ENCODE measurements at places on chromosomes 11 and 22.

DNA sequence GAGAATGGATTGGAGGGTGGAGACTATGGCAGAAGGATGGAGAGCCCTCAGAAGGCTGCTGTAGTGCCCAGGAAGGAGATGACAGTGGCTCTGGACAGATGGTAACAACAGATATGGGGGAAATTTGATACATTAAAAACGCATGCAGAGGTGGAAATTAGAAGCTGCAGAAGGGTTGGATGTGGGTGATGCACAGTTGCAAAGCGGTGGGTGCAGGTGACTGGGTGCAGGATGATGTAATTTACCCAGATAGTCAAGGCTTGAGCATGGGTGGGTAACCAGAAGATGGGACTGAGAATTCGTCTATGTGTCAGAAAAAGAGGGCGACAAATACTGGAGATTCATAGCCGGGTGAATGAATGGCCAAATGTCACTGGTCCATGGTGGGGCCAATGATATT lies 570.3 kb downstream of the MN1 start:
- no peak overlapping the region for H3K4me3 ChIP-seq
- DNase-seq = no peak
- no peak overlapping the region for H3K27ac ChIP-seq

GRCh38 chr11:67639438-67639859 lies at the start of gene TBX10:
Gene TBX10, minus strand, starts transcription at chr11:67639763. Its CDS starts 291 bp downstream, at chr11:67639472.
- no peaks in the 10 kb centered on the region for H3K36me3 ChIP-seq
- H3K27me3 ChIP-seq = peaks cover 8% of the 10 kb centered on the region
- no peaks in the 10 kb centered on the region for H3K4me1 ChIP-seq
- no peak within 1 kb of the TSS for H3K4me3 ChIP-seq

GRCh38 chr22:32558681-32559355 lies 84.2 kb downstream of the FBXO7 start:
- no peaks in the 10 kb centered on the region for H3K36me3 ChIP-seq
- DNase-seq = peak; percentile 93
- H3K4me3 ChIP-seq = no peak overlapping the region
- peak overlapping the region; percentile 67 for H3K27ac ChIP-seq
- H3K4me1 ChIP-seq = peaks cover 39% of the 10 kb centered on the region

- no peak overlapping the region for H3K4me3 ChIP-seq
- H3K27ac ChIP-seq = no peak overlapping the region
- no peaks in the 10 kb centered on the region for H3K36me3 ChIP-seq
- H3K27me3 ChIP-seq = peaks cover 16% of the 10 kb centered on the region
- DNase-seq = peak; percentile 59
- no peaks in the 10 kb centered on the region for H3K4me1 ChIP-seq
Measured at GRCh38 chr22:37079668-37080171, 28.2 kb downstream of the KCTD17 start.

- H3K27ac ChIP-seq = no peak overlapping the region
- H3K36me3 ChIP-seq = no peaks in the 10 kb centered on the region
- no peaks in the 10 kb centered on the region for H3K4me1 ChIP-seq
- DNase-seq = no peak
- no peaks in the 10 kb centered on the region for H3K27me3 ChIP-seq
Measured at GRCh38 chr11:116353589-116353988, 419.2 kb downstream of the BUD13 start.

- peak overlapping the region; percentile 55 for H3K4me3 ChIP-seq
- H3K27ac ChIP-seq = no peak overlapping the region
- peaks cover 55% of the 10 kb centered on the region for H3K27me3 ChIP-seq
- DNase-seq = peak; percentile 0
Measured at GRCh38 chr11:115502636-115503082, 1.6 kb downstream of the CADM1 start.

DNA sequence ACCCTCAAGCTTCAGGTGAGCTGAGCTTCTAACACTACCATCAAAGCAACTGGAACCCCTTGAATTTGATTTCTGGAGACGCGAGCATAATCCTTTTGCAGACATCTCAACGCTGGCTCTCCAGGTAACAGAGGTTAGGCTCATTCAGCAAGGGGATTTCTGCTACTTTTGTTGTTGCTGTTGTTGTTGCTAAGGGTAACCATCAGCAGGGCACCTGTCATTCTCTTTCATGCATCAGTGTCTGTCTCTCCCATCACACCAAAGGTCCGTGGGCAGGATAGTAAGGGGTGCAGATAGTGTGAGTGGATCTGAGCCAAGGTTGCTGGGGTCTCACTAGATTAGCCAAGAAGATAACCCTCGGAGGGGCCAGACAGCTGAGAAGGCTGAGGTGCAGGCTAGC lies 90.3 kb downstream of the TP53I11 start:
- H3K27me3 ChIP-seq = no peaks in the 10 kb centered on the region
- peaks cover 15% of the 10 kb centered on the region for H3K4me1 ChIP-seq
- no peak overlapping the region for H3K27ac ChIP-seq
- no peaks in the 10 kb centered on the region for H3K36me3 ChIP-seq
- H3K4me3 ChIP-seq = no peak overlapping the region
- no peak for DNase-seq

- peak; percentile 10 for DNase-seq
- no peak overlapping the region for H3K27ac ChIP-seq
- no peak overlapping the region for H3K4me3 ChIP-seq
- H3K36me3 ChIP-seq = no peaks in the 10 kb centered on the region
- H3K4me1 ChIP-seq = peaks cover 13% of the 10 kb centered on the region
Measured at GRCh38 chr11:32659672-32660071, 76.0 kb downstream of the EIF3M start.

DNA sequence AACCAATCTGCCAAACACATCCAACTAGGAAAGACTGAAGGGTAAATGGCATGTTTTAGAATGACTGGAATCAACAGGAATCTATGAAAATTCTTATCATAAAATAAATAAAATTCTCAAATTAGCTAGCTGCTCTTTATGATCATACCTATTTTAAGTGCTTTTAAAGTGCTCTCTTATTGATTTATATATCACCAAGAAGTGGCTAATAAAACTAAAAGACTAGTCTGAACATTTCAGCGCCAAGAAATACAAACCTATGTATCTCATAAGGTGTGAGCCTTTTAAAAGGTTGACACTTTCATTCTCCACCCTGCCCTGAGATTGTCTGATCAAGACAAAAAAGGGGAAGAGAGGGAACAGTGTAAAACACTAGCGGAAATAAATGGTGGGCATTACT lies 136.8 kb upstream of the ARHGAP42 start:
- H3K4me1 ChIP-seq = no peaks in the 10 kb centered on the region
- peaks cover 33% of the 10 kb centered on the region for H3K27me3 ChIP-seq
- H3K36me3 ChIP-seq = no peaks in the 10 kb centered on the region
- H3K27ac ChIP-seq = no peak overlapping the region

- no peak for DNase-seq
- H3K4me1 ChIP-seq = peaks cover 8% of the 10 kb centered on the region
- peaks cover under 1% of the 10 kb centered on the region for H3K36me3 ChIP-seq
- no peak overlapping the region for H3K27ac ChIP-seq
- no peaks in the 10 kb centered on the region for H3K27me3 ChIP-seq
- no peak overlapping the region for H3K4me3 ChIP-seq
Measured at GRCh38 chr11:35802672-35803071, 140.1 kb downstream of the TRIM44 start.

DNA sequence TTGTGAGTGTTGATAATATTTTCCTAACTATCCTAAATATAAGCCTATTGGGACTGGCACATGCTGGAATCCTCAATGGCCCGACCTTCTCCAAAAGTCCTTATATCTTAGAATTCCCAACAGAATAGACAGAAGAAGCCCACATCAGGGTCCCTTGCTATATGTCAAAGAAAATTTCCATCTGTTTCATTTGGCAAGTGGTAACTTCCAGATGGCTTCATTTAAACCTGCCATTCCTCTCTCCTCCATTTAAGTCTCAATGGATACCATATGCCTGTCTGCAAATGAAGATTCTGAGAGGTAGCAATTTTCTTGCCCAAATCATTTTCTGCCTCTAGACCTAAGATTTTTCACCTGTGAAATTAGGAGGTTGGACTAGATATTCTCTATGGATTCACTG lies 73.1 kb upstream of the KCNA4 start:
- no peak for DNase-seq
- H3K27ac ChIP-seq = no peak overlapping the region
- H3K4me1 ChIP-seq = no peaks in the 10 kb centered on the region
- H3K4me3 ChIP-seq = no peak overlapping the region
- H3K36me3 ChIP-seq = no peaks in the 10 kb centered on the region

- H3K27me3 ChIP-seq = peaks cover 9% of the 10 kb centered on the region
- no peak overlapping the region for H3K4me3 ChIP-seq
- DNase-seq = no peak
- H3K4me1 ChIP-seq = no peaks in the 10 kb centered on the region
- no peaks in the 10 kb centered on the region for H3K36me3 ChIP-seq
Measured at GRCh38 chr22:36743011-36743410, 32.9 kb downstream of the IFT27 start.

DNA sequence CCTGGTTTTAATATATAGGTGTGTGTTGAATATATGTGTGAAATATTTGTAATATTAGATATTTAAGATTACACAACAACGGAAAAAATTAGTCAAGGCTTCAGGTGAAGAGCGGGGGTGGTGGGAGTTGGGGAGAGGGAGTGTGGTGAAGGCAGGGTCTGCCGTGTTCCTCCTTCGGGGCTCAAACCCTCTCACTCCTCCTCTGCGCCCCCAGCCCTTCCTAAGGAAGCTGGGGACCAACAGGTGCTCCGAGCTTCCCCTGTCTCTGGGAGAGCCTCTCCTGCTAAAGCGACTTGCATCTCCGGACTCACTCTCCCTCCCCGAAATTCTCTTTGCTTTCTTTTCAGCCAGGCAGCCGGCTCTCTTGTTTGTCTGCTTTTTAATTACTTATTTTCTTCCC lies 960 bp upstream of the CADM1 start:
- no peak overlapping the region for H3K27ac ChIP-seq
- H3K27me3 ChIP-seq = peaks cover 42% of the 10 kb centered on the region
- peak overlapping the region; percentile 67 for H3K4me3 ChIP-seq
- no peak for DNase-seq

DNA sequence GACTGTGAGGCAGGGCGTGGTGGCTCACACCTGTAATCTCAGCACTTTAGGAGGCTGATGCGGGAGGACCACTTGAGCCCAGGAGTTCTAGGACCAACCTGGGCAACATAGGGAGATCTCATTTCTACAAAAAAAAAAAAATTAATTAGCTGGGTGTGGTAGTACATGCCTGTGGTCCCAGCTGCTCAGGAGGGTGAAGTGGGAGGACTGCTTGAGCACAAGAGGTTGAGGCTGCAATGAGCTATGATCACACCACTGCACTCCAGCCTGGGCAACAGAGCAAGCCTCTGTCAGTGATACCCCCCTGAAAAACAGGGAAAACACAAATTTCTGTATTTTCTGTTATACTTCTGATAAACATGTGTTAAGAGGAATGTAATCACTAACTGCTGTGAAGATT lies 57.8 kb upstream of the ARHGAP32 start:
- H3K4me1 ChIP-seq = peaks cover 46% of the 10 kb centered on the region
- H3K27me3 ChIP-seq = no peaks in the 10 kb centered on the region
- H3K36me3 ChIP-seq = no peaks in the 10 kb centered on the region
- H3K27ac ChIP-seq = peak overlapping the region; percentile 76
- peak; percentile 33 for DNase-seq
- H3K4me3 ChIP-seq = peak overlapping the region; percentile 32

GRCh38 chr22:44738347-44738715 lies 14.0 kb upstream of the ARHGAP8 start:
- peaks cover 3% of the 10 kb centered on the region for H3K27me3 ChIP-seq
- H3K4me1 ChIP-seq = no peaks in the 10 kb centered on the region
- no peak overlapping the region for H3K27ac ChIP-seq
- peak; percentile 56 for DNase-seq
- H3K36me3 ChIP-seq = no peaks in the 10 kb centered on the region
- H3K4me3 ChIP-seq = no peak overlapping the region

DNA sequence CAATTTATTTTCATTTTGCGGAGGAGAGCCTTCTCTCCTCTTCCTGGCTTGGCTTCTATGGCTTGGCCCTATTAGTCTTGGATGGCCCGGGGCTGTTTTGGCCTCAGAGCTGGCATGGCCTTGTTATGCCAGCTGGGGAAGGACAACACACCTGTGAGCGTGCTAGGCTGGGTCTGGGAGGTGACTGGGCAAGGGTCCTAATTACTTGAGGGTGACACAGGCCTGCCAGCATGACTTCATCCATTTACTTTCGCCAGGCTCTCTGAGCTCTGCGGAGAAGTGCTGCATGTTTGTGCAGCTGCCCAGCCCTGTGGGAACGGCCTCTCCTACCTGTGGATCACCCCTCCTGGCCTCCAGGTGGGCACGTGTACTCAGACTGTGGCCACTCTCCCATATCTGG lies 153.6 kb downstream of the SNX19 start:
- no peak for DNase-seq
- no peak overlapping the region for H3K4me3 ChIP-seq
- H3K36me3 ChIP-seq = no peaks in the 10 kb centered on the region
- peaks cover 10% of the 10 kb centered on the region for H3K27me3 ChIP-seq
- peaks cover 21% of the 10 kb centered on the region for H3K4me1 ChIP-seq

DNA sequence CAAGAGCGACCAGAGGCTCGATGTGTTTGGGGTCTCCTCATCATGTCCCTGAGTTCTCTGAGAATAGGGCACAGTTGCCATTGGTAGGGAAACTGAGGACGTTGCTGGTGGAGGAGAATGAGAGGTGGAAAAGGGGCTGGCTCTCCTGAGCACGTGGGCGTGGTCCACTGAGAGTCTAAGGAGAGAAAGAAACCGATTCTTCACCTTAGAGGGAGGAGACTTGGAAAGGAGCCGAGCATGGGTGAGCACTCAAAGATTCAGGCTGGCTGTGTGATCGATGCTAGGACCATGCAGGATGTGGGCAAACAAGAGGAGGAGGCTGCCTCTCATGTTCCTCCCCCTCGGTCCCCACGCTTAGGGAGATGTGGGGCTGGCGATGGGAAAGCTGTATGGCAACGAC lies 19.8 kb upstream of the TLCD5 start:
- H3K4me1 ChIP-seq = peaks cover 16% of the 10 kb centered on the region
- H3K4me3 ChIP-seq = no peak overlapping the region
- no peak for DNase-seq
- no peak overlapping the region for H3K27ac ChIP-seq
- no peaks in the 10 kb centered on the region for H3K36me3 ChIP-seq

- peaks cover 19% of the 10 kb centered on the region for H3K4me1 ChIP-seq
- peak overlapping the region; percentile 96 for H3K4me3 ChIP-seq
- H3K27me3 ChIP-seq = no peaks in the 10 kb centered on the region
- DNase-seq = peak; percentile 60
Measured at GRCh38 chr11:6481924-6482275, 599 bp downstream of the TIMM10B start.

- H3K4me1 ChIP-seq = no peaks in the 10 kb centered on the region
- H3K27ac ChIP-seq = no peak overlapping the region
- DNase-seq = no peak
- H3K4me3 ChIP-seq = no peak overlapping the region
- H3K36me3 ChIP-seq = no peaks in the 10 kb centered on the region
- H3K27me3 ChIP-seq = peaks cover 11% of the 10 kb centered on the region
Measured at GRCh38 chr11:1225386-1226225, 2.7 kb downstream of the MUC5B start.

DNA sequence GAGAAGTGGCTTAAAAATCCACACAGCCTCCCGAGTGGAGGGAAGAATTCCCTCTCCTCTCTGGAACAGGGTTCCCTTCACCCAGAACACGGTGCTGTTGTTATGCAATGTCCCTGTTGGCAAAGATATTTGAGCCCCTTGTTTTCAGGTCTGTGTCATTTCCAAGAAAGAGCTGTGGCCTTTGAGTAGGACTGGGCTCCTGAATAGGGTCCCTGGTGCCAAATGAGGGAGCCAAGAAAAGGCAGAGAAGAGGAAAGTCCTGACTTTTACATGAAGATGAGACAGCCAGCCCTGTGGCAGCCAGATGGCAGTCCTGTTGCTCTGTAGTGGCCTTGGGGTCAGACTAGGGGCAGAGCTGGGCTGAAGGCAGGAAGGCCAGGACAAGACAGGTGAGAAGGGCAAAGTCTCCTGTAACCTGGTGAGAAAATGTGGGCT lies 51.2 kb upstream of the ELF5 start:
- peaks cover 8% of the 10 kb centered on the region for H3K27me3 ChIP-seq
- peaks cover 13% of the 10 kb centered on the region for H3K4me1 ChIP-seq

- H3K36me3 ChIP-seq = 0 out of 2 replicates have a peak, but pooled peaks cover 3% of the 10 kb centered on the region
- no peak overlapping the region for H3K27ac ChIP-seq
- H3K27me3 ChIP-seq = no peaks in the 10 kb centered on the region
- H3K4me3 ChIP-seq = no peak overlapping the region
- no peak for DNase-seq
- peaks cover 39% of the 10 kb centered on the region for H3K4me1 ChIP-seq
Measured at GRCh38 chr11:12120031-12121008, 9.9 kb downstream of the MICAL2 start.
